Erythroblast (primary cell): ENCODE measurements at places on chromosomes 11 and 22.
A peak's percentile ranks its signal among the peaks of the same experiment; 100 is the strongest.

DNA sequence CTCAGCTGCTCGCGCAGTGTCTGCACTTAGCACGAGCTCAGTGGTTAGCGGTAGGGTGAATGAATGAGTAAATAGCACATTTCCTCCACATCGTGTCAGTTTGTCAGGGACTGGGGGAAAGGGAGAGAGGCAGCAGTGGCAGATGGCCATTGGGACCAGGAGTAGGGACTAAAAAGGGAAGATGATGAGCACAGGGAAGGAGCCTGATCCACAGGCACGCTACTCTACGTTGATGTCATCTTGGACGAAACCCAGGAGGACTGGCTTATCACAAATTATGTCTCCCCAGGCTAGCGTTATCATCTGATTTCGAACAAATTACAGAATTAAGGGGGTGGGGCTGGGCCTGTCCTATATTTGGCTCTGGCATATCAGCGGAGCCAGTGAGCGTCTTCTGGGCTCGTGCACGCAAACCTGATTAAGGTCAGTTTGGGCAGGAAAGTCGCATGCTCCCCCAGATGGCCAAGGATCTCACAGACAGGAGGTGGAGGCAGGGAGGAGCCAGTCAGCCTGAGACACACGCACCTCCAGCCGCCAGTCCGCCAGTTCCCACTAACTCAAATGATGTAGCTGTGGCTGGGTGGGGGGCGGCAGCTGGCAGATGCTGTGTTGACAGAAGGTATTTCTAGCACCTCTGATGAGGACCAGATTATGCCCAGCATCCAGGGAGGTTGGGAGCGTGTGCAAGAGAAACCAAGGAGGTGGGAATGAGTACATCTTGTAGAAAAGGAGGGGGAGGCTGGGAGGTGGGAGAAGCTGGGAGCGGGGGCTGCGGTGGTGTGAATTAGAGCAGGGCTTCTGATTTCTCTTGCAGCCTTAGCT is 97.4 kb upstream of the PRDM11 start:
- DNase-seq = no peak

DNA sequence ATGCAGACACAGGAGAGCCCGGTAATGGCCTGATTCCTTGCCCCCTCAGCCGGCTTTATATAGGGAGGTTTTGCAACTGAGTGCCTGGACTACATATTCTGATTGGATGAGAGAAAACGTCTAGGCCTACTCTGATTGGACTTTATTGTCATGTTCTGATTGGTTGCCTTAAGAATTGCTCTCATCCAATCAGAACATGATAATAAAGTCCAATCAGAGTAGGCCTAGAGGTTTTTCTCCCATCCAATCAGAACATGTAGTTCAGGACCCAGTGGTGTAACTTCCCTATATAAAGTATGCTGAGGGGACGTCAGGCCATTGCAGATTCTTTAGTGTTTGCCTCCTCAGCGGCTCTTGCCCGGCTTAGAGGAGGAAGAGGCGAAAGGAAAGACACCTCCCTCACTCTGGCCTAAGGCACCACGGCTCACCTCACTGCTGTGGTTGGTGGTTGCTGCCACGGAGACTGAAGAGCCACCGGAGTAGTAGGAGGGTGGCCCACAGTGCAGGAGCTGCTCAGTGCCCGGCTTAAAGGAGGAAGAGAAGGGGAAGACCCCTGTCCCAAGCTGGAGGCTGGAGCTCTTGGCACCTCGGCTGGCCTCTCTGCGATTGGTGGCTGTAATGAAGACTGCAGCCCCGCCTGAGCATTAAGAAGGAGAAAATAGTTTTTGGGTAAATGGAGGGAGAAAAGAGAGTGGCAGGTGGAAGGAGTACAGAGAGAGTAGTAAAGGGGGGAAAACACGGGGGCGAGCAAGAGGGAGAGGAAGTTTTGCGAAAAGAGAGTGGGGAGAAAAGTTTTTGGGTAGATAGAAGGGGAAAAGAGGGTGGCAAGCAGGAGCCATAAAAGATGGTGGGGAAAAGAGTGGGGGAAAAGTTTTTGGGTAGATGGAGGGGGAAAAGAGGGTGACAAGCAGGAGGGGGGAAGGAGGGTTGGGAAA is 116.7 kb upstream of the SERPIND1 start:
- no peak for DNase-seq

GRCh38 chr22:47110817-47111443 is 348.5 kb downstream of the TBC1D22A start:
- no peak for DNase-seq

DNA sequence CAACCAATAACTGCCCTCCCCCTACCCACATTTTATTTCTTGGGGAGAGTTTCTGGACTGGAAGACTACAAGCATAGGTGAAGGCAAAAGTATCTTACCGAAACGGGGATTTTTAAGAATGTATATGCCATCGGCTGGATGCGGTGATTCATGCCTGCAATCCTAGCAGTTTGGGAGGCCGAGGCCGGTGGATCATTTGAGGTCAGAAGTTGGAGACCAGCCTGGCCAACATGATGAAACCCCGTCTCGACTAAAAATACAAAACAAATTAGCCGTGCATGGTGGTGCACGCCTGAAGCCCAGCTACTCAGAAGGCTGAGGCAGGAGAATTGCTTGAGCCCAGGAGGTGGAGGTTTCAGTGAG is 20.8 kb upstream of the SLN start:
- no peak for DNase-seq

DNA sequence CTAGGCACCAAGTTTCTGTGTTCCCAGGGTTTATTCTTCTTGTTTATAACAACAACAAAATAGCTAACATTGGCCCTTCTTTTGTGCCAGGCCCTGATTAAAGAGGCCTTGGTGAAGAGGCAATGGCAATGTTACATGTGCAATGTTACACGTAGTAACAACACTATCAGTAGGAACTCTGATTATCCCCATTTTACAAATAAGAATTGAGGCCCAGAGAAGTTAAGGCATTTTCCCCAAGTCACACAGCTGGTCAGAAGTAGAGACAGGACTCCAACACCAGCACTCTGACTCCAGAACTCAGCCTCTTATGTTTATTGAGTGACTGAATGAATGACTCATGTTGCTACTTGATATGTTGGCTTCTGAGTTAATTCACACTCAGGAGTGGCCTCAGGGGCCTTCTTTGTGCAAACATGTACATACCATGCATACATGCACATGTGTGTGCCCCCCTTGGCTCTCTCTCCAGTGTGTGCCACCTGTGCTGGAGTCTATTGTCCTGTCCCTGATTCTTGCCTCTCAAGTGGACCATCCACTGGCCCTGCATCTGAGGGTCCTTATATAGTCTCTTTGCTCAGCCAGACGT is 98.4 kb downstream of the TP53I11 start:
- no peak for DNase-seq

DNA sequence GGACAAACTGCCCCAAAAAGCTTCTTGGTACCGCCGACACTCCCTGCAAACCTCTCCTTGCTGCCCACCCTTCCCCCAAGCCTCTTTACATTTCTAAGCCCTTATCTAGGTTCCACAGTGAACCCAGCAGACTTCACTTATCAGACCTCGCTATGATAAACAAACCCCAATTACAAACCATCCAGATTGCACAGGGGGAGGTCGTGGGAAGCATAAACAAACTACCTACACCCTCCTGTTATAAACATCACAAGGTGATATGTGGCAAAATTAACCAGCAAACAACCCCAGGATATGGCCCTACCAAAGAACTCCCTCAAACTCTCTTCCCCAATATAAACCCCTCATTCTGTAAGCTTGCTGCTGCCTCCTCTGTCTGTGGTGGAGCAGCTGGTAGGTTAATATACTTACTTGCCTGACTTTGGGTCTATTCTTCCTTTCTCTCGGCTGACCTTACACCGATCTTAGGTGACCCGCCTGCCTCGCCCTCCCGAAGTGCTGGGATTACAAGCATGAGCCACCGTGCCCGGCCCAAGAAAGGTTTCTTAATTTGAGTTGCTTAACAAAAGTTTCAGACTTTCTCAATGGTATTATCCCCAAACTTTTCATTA is 66.0 kb upstream of the TENM4 start:
- no peak for DNase-seq

GRCh38 chr11:57800444-57801182 is 39.0 kb downstream of the CTNND1 start:
- DNase-seq = peak; percentile 69

- DNase-seq = peak; percentile 44
Observed at GRCh38 chr11:65133724-65134123, 595 bp downstream of the SYVN1 start.

- DNase-seq = no peak
Observed at GRCh38 chr11:66976925-66977324, 1.8 kb downstream of the C11orf86 start.

DNA sequence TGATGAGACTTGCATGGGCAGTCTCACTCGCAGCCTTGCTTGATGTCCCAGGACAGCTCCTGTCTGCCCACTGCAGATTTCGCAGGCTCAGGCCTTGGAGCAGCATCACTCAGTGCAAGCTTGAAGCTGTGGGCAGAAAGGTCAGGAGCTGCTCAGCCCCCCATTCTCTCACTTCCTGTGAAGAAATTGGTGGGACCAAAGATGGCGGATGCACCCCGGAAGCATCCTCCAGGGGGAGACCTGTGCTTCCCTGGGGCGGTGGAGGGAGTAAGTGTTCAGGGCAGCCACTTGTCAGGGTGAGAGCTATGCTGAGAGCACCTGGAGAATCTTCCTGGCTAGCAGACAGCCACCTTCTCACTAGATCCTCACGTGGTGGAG is 11.3 kb downstream of the PLAAT2 start:
- DNase-seq = no peak

GRCh38 chr22:27298742-27299141 is 502.8 kb downstream of the MN1 start:
- DNase-seq = no peak

DNA sequence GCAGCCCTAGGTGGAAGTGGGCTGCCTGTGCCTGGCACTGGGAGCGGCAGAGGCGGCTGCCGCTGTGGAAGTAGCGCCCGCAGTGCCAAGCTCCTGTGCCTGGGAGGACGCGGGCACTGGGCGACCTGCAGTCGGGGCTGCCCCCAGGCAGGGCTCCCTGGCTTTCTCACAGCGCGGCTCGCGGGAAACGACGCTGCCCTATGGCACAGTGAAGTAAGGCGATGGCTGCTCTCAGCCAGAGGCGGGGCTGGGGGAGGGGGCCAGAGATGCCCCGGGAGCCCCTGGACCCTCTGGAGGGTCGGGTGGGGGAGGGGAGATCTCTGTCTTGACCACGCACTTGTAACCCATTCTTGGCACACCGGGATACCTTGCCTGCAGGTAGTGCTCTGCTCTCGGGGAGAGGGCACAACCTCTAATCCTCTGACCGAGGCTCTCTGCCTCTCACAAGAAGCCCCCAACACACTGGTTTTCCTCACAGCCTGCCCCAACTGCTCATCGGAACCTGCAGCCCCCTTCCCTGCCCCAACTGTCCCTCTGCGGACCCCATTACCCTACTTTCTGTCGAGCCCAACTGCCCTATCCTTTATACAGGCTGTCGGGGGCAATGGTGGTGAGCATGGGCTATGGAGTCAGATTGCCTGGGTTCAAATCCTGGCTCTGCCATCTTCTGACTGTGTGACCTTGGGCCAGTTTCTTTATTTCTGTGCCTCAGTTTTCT is 32.2 kb upstream of the TRIM29 start:
- no peak for DNase-seq

GRCh38 chr22:43905681-43906080 is 13.9 kb upstream of the PNPLA5 start:
- no peak for DNase-seq

DNA sequence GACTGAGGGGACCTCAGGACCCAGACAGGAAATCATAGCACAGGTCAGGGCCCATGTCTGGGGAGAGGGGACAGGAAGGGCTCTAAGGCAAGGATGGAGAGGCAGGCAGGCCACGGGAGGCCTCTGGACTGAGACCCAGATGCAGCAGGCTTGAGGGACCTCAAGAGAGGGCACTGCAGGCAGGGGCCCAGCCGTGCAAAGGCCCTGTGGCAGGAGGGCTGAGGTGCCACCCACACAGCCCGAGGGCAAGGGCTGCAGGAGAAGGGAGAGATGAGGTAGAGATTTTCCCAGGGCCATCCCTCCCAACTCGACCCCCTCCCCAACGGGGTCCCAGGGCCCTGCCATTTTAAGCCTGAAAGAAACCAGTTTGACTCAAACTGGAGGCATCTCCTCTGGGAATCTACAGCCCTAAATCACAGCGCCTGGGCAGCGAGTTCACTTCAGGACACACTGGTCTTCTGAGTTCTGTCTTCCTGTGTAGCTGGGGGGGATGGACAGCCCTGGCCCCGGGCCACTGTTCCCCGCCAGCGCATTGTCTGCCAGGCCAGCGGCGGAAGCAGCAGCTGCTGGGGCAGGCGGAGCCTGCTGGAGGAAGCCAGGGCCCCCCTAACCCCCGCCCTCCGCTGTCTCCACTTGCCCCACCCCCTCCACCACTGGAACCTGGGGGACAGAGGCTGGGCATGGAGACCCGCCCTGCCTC is 20.3 kb upstream of the WNT7B start:
- no peak for DNase-seq

GRCh38 chr22:44611880-44612496 is 90.0 kb upstream of the PRR5 start:
- DNase-seq = no peak

DNA sequence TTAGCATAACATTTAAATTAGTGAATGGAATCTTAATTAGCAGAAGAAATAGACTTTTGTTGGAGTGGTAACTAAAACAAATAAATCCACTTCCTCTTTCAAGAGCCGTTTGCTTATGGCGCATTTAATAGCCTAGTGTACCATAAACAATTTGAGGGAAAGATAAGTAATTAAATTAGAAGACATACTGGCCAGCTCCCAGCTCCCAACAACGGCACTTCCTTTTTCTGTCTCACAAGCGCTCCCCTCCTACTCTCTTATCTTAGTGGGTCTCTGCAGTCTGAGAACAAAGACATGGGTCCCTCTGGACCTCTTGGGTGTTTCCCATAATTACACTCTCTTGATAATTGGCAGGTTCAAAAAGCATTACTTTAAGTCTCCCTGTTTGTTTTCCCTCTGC is 146.0 kb downstream of the OPCML start:
- no peak for DNase-seq

- no peak for DNase-seq
Observed at GRCh38 chr11:77440678-77441077, 33.2 kb downstream of the PAK1 start.

- DNase-seq = no peak
Observed at GRCh38 chr11:133506551-133507094, 25.7 kb downstream of the OPCML start.

GRCh38 chr11:66864172-66864901 is 7.5 kb downstream of the LRFN4 start:
- no peak for DNase-seq

GRCh38 chr22:40678493-40679248 is 613 bp upstream of the MCHR1 start:
- no peak for DNase-seq

DNA sequence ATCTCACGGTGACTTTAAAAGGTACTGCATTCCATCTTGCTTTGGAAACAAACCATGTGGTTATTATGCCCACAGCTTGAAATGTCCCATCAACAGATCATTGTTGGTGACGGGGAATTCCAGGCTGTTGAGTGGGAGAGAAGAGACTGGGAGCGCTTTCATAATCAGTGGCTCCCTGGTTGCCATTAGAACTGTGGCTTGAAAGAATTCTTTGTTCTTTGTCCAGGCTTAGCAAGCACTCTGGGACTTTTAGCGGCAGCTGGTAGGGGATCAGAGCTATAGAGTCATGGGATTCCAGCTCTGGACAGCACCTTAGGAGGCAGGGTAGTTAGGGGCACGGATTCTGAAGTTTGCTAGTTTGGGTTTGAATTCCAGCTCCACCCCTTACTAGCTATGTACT is 22.0 kb downstream of the MMP20 start:
- no peak for DNase-seq

GRCh38 chr11:68298659-68299516 is 13.5 kb upstream of the LRP5 start:
- DNase-seq = no peak
